Activated CD8-positive, alpha-beta memory T cell treated with anti-CD3 and anti-CD28 coated beads, Interleukin-2, amount 50 U/mL, for 48 hours (primary cell): ENCODE measurements at places on chromosomes 11 and 22.
A peak's percentile ranks its signal among the peaks of the same experiment; 100 is the strongest.

DNA sequence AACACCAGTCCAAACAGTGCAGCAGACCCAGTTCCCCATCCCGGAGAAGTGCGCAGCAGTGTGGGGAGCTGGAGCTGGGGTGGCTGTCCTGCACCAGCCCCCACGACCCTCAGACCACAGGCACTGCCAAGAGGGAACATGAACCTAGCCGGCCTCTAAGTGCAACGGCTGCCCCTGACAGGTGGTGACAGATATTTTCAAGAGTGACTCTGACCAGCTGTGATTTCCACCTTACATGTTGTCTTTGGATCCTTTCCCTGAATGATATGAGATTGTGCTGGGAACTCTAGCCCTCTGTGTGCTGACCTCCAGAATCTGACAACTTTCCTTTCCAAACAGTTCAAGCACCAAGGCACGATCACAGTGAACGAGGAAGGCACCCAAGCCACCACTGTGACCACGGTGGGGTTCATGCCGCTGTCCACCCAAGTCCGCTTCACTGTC is 12.6 kb downstream of the SERPIND1 start:
- no peak for DNase-seq

DNA sequence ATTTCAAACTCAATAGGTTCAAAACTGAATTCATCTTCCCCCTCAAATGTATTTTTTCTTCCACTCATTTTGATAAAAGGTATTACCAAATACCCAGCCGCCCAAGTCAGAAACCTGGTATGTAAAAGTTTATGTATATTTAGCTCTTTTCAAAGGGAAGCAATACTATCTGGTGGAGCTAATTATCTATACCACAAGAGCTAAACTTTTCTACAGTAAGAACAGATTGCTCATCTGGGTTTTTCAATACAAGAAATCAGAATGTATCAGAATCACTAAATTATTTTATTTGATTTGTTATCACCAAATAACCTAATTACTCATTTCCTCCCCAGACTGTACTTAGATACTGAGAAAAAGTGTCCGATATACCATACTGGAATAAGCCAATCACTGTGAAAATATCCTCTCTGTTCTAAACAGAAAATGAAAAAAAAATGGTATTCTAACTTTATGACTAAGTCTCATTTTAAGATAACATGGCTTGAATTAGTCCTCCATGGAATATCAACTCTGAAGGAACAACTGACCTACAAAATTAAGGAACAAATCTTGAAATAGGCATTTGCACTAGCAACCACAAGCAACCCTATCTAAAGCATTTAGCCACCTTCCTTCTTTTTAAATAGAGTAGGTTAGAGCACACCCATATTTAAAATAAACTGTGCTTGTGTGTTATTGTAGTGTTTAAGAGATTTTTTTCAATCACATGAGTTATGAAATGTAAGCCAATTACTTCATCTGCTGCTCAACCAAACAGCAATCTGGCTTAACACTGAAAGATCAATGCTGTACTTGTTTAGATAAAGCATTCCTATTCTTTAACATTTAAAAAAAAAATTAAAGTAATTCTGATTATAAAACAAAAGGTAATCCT is 35.0 kb downstream of the RDX start:
- DNase-seq, result no peak

DNA sequence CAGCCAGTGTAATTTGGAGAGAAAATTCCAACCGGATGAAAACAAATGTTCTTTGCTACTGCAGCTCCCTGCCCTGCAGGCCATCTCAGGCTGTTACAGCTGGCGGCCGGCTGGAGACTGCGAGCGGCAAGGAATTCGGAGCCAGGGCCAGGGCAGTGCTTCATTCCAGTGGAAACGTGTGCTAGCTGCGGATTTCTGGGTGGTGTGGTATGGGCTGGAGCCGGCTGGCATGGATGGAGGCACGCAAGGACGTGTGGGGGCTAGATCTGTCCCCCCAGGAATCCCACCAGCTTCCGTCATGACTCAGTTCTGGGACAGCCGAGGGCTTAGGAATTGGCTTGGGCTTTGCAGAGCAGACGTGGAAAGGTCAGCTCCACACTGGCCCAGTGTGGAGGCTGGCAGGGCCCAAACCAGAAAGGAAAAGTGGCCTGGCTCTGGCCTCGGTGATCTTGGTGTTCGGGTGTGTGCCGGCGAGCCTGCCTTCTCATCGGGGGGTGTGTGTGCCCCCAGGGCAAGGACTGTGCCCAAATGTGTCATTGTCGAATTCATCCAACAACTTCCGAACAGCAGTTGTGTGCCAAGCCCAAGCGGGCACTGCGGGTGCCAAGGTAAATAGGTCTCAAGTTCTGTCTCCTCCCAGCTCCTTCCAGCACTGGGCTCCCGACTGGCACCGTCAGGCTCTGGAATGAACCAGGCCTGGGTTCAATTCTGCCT is 48.1 kb upstream of the SHISAL1 start:
- DNase-seq, result no peak

DNA sequence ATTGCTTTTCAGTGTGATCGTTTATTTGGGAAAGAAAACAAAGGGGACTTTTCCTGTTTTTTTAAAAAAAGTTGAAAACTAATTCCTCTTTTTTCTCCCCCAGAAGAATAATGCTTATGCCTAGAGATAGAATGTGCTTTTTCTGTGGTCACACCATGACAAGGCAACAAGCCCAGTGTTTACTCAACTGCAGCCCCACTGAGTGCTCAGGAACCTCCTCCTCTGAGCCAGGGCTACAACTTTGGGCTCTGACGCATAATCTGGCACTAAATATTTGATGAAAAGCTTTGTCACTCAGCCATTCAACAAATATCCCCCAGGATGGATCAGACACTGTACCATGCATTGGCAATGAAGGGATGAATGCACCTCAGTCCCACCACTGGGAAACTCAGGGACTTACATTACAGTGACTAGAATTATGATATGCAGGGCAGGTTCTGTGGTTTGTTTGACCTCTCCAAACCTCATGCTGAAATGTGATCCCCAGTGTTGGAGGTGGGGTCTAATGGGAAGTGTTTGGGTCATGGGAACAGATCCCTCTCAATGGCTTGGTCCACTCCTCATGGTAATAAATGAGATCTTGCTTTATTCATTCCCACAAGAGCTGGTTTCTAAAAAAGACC is 155.9 kb downstream of the CCDC34 start:
- DNase-seq, result no peak

DNA sequence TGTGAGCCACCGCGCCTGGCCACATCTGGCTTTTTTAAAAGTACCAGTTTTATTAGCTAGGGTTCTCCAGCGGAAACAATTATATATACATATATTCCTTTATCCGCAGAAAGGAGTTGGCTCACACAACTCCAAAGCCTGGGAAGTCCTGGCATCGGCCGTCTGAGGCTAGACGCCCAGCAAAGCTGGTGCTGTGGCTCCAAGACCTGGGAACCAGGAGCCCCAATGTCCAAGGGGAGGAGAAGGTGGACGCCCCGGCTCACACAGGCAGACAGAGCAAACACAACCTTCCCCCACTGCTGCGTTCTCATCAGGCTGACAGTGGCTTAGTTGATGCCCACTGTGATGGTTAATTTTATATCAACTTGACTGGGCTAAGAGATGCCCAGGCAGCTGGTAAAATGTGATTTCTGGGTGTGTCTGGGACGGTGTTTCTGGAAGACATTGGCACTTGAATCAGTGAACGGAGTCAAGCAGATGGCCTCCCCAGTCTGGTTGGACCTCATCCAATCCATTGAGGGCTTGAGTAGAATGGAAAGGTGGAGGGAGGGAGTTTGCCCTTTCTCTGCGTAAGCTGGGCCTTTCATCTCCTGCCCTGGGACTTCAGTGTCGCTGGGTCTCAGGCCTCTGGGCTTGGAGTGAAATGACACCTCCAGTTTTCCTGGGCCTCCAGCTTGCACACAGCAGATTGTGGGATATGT is 904.4 kb downstream of the BRD1 start:
- peak; percentile 33 for DNase-seq

DNA sequence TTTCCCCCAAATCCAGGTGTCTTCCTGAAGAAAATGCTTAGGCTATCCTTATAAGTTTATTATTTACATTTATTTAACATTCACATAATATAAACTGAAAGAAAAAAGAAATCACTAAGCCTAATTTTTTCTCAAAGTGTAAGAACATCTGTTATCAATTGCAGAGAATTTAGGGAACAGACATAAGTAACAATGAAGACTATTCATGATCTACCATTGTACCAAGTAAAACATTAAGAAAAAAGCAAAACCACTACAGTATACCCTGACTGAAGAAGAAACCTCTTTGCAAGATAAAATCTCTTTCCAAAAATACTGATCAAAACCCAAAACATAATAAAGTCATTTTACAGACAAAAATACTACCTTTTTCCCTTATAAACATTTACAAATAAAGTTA is 60.5 kb downstream of the NUP98 start:
- no peak for DNase-seq

GRCh38 chr11:88359541-88359940 is 22.0 kb upstream of the CTSC start:
- DNase-seq, result no peak
